NCI-H748 treated with DMSO at 0.1 percent for 48 hours (cell line): ENCODE measurements at places on chromosomes 13 and 19.
A peak's percentile ranks its signal among the peaks of the same experiment; 100 is the strongest.

DNA sequence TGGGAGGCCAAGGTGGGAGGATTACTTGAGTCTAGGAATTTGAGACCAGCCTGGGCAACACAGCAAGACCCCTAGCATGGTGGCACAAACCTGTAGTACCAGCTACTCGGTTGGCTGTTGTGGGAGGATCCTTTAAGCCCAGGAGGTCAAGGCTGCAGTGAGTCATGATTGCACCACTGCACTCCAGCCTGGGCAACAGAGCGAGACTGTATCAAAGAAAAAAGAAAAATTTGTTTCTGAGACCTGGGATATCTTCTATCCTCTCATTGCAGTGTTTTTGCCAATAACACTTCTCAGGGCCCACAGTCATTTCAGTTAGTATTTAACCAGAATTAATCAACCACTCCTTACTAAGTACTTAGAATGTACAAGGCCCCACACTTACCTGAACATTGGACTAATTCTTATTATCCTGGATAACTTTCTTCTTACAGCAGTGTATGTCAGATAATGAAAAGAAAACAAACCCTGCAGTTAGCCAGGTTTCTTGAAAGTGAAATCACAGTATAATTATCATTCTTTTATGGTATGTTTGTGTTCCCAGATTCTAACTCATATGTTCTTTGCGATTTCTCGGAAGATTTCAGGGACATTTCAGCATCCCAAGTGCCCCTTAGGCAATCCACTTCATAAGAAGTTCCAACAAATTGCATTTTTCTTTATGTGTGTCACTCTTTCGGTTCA lies 75.6 kb upstream of the KLF5 start:
- DNase-seq, result no peak

DNA sequence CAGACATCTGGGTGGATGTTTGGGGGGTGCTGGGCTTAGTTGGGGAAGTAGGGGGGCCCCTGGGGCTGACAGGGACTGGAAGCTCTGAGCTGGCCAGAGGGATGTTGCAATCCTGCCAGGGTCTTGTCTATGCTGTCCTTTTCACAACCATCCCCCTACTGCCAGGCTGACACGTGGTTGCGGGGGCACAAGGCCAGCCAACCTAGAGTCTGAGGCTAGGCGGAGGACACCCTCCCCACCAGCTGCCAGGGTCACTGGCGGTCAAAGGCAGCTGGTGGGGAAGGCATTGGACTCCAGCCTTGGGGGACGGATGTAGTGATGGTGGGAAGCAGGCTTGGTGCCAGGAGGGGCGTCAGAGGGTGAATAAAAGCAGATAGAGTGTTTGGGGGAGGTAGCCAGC lies 1.6 kb upstream of the APOC1 start:
- DNase-seq, result no peak

DNA sequence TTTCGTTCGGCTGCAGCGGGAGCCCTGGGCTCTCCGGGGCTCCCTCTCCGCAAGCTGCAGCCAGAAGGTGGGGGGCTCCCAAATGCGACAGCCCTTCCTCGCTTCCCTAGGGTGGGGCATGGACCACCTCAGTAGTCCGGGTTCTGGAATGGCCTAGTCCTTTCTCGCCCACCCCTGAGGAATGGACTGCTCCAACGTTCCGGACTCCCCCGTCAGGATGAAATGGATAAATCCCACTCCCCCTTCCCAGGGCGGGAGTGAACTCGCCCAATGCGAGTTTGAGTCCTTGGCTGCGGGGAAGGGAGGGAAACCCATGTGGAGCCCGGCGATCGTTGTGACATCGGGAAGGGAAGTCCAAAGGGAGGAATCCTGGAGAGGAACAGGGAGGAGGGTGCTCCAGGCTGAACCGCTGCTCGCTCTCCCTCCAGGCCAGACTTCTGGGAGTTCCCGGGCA lies 5.5 kb downstream of the HRC start:
- DNase-seq, result peak; percentile 58

DNA sequence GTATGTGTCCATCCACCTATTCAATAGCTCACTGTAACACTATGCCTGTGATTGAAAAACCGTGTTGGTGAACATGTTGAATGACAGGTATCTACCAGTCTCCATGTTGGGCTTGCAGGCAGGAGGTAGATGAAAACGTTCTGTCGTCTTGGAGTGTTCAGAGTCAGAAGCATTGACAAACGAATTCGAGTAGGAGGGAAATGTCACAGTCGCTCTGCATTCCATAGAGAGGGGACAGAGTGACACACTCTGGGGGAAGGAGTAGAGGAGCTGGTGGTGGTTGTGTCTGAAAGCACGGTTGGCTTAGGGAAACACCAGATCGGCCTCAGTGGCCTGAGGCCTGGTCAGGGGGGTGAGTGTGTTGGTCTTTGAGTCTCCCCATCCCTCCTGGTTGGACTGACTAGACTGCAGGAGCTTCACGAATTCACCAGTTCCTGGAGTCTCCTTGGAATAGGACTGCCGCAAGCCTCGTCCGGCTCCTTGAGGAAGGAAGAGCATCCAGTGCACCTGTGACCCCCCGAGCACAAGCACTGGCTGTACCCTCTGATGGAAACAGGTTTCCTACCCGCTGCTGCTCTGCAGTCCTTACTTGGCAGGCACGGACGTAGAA lies 105.0 kb upstream of the C1QTNF9B start:
- no peak for DNase-seq

DNA sequence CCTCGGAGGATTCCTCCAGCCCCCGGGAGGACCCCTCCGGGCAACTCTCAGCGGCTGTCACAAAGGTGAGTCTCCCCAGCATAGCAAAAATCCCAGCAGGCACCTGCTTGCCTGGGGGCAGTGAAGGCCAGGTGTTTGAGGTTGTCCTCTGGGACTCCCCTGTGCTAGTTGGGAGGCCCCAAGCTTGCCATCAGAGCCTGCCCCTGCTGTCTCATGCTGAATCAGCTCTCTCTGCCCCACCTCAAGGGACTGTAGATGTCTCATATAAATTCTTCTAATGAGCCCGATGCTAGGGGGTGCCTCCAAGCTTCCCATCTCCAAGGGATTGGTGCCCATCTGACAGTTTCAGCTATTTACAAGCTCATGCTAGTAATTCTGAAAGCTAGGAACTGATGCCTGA lies 53.6 kb downstream of the NWD1 start:
- no peak for DNase-seq

GRCh38 chr13:76245920-76246319 lies 609.8 kb downstream of the LMO7 start:
- no peak for DNase-seq

DNA sequence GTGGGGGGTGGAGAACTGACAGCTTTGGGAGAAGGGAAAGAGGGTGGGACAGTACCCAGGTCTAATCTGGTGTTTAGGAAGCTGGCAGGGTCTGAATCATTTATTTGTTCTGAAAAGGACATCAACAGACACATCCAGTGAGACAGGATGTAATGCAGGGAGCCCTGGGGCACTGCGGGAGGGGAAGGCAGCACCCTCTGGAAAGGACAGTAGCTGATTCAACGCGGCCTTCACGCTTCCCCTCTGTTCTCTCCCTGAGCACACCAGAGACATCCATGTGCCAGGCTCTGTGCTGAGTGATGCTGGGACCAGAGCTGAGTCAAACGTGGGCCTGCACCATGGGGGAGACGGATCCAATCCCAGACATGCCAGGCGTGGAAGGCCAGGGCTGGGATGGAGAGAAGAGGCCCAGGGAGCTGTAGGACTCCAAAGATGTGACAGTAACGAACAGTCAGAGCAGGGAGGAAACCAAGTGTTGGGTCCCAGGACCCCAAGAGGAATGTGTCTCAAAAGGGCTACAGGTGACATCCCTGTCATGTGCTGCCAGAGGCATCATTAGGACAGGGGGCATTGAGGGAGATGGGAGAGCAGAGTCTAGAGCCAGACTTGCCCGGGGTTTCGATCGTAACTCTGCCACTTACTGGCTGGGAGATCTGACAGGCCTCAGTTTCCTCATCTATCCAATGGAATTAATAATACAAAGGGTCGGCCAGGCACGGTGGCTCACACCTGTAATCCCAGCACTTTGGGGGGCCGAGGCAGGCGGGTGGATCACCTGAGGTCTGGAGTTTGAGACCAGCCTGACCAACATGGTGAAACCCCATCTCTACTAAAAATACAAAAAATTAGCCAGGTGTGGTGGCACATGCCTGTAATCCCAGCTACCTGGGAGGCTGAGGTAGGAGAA lies 1.7 kb downstream of the ETFB start:
- DNase-seq, result no peak

GRCh38 chr19:56084835-56085536 lies 36.1 kb downstream of the ZNF787 start:
- no peak for DNase-seq

GRCh38 chr13:100347968-100348367 lies 240.6 kb downstream of the GGACT start:
- DNase-seq, result peak; percentile 77

DNA sequence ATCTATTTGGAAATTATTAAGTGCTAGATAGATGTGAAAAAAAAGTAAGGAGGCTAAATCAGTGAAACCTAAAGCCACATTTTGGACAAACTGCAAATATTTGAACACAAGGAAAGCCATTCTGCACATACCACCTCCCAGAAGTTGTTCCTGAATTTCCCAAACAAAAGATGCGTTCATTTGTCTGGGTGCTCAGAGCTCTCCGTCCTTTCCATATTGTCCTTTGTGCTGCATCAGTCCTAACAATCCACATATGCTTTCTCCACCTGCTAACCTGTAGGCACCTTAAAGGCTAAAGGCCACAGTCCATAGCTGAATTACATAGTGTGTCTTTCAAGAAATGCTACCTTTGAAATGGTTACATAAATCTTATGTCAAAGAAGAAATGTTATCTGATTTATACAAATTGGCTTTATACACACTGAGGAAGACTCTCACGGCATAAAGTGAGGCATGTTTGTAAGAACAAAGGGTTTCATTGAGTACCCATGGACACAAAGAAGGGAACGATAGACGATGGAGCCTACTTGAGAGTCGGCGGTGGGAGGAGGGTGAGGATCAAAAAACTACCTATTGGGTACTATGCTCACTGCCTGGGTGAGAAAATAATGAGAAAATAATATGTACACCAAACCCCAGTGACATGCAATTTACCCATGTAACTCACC lies 182.0 kb downstream of the RGCC start:
- no peak for DNase-seq

DNA sequence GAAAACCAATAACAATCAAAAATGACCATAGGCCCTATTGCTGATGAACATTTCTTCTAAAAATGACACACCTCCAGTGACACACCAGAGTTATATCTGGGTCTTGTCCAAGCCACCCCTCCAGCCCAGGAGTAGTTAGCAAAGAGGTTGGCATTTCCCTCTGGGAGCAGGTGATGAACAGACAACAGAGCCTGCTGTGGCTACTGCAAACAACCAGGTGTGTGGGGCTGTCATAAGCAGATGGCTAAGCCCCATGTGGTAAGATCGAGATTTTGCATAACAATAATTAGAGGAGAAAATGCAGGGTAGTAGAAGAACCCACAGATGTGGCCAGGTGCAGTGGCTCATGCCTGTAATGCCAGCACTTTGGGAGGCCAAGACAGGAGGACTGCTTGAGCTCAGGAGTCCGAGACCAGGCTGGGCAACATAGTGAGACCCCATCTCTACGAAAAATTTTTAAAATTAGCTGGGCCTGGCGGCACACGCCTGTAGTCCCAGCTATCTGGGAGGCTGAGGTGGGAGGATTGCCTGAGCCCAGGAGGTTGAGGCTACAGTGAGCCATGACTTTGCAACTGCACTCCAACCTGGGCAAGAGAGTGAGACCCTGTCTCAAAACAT lies 5.0 kb downstream of the XRCC1 start:
- peak; percentile 66 for DNase-seq

GRCh38 chr13:48078251-48078656 lies 16.6 kb downstream of the MED4 start:
- DNase-seq, result no peak

- DNase-seq, result no peak
Measured at GRCh38 chr13:28357911-28358433, 137.0 kb downstream of the FLT1 start.

DNA sequence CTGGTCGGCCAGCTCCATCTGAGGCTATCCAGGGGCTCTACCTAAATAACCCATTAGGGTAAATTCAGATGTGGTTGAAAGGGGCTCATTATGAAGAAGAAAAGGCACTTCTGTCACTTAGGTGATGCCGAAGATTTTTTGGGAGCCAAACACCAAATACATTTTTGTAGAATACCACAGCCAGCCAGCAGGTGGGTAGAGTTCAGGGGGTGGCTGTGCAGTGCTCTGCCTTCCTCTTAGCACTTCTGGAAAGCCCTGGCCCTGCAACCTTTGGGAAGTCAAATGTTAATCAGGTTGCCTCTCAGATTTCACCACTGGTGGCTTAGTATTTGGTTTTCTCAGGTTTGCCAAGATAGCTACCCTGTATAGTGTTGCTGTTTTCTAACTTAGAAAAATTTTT lies 18.5 kb upstream of the GPR18 start:
- DNase-seq, result no peak

GRCh38 chr13:98846521-98846920 lies 94.0 kb upstream of the SLC15A1 start:
- no peak for DNase-seq

GRCh38 chr19:3932931-3933810 lies at the start of gene NMRK2:
Gene NMRK2, plus strand, starts transcription at chr19:3933069. Its CDS starts 603 bp downstream, at chr19:3933672.
- DNase-seq, result no peak

DNA sequence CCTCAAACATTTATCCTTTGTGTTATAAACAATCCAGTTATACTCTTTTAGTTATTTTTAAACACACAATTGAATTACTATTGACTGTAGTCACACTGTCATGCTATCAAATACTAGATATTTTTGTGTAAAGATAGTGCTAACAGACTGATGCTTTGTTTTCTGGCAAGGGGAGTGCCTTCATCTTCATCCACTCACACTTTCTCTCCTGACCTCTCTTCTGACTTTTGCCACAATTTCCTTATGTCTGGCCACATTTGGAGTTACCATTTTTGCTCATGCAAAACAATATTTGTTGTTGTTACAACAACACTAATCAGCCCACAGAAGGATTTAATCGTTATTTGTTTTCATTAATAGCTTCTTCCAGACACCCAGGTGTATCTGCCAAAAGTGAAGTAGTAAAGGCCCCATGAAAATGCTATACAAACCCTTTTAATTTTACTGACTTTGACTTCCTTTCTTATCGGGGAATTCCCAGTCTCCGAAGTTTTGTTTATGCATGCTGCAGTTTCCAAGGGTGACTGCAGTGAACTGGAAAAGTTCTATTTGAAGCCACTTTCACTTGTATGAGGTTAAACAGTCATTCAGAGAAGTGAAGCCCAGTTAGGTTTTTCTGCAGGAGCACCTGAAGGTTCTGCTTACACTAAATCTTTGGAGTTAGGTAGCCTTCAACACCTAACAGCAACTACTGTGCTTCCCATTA lies 66.1 kb upstream of the FRY start:
- no peak for DNase-seq

DNA sequence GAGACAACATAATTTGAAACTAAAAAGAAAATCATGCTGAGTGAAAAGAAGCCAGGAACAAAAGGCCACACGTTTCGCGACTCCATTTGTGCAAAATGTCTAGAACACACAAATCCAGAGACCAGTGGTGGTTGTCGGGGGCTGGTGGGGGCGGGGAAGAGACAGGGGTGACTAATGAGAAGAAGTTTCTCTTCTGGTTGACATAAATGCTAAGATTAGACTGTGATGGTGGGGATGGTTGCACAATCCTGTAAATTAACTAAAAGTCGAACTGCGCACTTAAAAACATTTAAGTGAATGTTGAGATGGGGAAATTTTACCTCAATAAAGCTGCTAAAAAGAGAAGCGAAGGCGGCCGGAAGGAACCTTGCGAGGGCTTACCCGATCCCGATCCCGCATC lies 7.1 kb downstream of the AKAP8 start:
- DNase-seq, result no peak
